Substantia nigra (tissue), 51 donors: ENCODE measurements at places on chromosomes 2 and 18.

GRCh38 chr18:58402951-58403702, 225.8 kb downstream of the ALPK2 start:
- no peak for DNase-seq

GRCh38 chr18:4203568-4204437, 251.3 kb downstream of the DLGAP1 start:
- DNase-seq = no peak

GRCh38 chr2:33275689-33276444, 200.6 kb upstream of the RASGRP3 start:
- DNase-seq = no peak

DNA sequence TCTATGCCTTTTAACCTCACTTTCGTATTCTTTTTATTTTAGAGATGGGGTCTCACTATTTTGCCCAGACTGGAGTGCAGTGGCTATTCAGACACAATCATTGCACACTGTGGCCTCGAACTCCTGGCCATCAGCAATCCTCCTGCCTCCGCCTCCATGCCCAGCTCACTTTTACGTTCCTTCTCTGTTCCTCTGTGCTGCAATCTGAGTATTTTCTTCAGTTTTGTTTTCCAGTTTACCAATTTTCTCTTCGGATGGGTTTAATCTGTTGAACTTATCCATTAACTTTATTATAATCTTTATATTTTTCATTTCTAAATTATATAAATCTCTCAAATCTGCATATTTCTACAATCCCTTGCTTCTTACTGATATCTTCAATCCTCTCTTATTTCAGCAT, 38.6 kb downstream of the SIGLEC15 start:
- DNase-seq = no peak

DNA sequence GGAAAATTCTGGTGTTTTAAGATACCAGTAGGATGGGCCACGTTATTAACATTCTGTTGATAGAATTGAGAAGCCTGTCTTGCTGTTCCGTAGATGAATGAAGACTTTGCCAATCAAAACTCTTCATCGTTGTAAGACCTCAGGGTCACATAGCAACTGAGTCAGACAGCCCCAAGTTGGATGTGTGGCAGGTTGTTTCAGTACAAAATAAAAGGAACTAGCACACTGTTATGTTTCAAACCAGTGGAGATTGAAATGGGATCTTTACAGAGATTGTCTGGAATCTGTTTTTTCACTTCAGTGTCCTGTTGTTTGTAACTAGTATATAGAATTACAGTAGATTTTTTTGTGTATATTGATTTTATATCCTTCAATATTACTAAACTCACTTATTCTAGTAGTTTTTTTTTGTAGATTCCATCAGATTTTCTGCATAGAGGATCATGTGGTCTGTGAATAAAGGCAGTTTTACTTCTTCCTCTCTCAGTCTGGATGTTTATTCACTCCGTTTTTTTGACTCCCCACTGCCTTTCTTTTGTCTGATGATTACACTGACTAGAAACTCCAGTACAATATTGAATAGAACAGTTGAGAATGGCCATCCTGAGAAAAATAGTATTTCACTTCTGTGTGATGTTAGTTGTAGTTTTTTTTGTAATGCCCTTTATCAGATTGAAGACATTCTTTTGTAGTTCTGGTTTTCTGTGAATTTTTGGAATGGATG, 22.7 kb downstream of the EPC2 start:
- no peak for DNase-seq

GRCh38 chr2:226799976-226800940, 638 bp upstream of the IRS1 start:
- DNase-seq = no peak

DNA sequence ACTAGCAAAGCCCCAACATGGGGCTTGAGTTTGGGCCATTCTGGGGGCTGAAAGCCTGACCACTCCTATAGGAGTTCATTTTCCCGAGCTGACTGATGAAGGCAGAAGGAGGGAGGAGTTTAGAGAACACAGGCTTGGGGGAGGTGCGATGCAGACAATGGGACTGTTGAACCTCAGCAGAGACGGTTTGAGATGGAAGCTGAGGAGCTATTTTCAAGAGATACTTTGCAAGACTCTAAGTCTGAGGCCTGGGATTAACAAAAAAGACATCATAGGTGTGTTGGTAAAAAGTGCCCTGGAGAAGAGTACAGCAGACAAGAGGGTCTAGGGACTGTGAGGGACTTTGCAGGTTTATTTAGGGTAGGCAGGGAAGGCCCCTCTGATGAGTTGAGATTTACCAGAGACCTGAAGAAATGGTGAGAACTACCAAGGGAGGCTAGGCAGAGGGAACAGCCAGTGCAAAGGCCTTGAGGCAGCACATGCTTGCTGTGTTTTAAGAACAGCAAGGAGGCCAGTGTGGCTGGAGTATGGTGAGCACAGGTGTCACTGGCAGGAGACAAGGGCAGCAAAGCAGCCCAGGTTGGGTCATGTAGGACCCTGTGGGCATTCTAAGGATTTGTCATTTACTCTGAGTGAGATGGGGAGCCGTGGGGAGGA, 31.6 kb downstream of the PCBP1 start:
- DNase-seq = no peak

DNA sequence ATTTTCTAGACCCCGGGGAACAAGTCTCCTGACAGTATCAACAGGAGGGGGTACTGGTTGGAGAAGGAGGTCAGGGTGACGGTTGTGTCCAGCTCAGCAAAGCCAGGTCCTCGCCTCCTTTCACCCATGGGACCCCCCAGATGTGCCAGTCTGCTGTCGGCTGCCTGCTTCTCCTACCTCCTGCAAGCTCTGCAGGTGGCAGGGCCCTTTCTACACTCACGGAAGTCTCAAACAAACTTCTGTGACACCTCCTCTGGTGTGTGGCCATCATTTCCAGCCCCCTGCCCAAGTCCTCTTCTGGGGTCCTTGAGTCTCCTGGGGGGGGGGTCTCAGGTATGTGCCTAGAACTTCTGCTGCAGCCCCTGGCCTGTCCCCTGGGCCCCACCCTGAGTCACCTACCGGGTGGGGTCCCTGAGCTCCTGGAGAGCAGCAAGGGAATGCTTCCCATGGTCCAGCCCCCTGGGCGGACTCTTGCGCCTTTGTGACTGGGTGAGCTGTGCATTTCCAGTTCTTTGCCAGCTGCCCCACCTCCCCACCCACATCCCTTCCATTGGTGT, 12.8 kb downstream of the SH3RF3 start:
- no peak for DNase-seq

DNA sequence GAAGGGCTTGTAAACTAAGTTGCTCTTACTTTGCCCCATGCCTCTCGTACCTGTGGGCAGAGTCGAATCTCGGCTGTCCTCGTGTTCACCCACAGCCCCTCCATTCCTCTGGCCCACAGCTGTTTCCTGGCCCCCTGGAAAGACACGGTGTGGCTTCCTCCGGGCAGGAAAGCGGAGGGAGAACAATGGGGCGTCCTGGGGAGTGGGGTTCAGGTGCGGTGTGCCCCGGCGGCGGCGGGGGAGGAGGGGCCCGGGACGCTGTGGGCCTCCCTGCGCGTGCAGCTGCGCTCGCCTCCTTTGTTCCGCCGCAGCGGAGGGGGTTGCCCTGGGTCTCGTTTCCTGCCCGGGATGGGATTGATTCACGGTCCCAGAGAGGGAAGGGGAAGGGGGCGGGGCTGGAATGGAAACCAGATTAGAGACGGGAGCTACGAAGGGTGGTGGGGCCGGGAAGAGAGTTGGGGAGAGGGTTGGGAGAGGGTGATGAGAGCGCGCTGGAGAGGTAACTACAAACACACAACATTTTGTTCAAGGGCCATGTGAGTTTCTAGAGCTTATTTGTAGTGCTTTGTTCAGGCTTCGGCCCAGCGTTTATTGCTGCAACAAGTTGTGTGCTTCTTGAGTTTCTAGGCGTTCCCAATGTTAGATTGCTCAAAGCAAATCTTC, 796 bp downstream of the MYO1B start:
- DNase-seq = no peak

GRCh38 chr2:138502255-138503086, 901 bp downstream of the SPOPL start:
- no peak for DNase-seq

DNA sequence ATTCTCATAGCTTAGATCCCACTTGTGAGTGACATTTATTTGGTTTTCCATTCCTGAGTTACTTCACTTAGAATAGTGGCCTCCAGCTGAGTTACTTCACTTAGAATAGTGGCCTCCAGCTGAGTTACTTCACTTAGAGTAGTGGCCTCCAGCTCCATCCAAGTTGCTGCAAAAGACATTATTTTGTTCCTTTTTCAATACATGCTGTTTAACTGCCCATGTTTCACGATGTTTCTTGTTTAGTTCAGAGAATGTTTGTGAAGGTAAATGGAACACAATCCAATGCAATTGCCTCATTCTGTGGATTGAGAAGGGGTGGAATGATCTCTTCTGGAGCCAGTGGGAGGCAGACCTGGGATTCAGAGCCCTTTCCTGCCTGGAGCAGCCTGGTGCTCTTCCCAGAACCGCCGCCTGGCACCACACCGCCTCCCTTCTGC, 273.5 kb upstream of the ATP5MC3 start:
- no peak for DNase-seq

DNA sequence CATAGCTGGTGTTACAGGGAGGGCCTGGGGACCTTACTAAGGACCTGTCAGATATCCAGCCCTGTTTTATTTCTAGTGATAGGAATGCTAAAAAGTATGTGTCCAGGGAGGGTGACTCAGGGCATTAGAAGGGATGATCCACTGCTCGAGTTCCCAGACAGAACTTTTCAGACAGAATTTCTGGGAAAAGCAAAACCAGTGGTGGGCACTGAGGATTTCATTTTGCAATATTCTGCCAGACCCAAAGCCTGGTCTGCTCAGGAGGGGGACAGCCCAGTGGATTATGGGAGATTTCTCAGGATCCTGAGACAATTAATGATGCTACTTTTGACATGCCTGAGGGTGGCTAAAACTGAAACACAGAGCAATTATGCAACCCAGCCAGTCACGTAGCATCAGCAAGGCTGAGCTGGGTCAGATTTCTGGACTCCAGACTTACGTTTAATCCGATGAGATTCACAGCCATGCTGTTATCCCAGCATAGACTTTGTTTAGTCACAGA, 4.7 kb upstream of the KCNE4 start:
- no peak for DNase-seq

DNA sequence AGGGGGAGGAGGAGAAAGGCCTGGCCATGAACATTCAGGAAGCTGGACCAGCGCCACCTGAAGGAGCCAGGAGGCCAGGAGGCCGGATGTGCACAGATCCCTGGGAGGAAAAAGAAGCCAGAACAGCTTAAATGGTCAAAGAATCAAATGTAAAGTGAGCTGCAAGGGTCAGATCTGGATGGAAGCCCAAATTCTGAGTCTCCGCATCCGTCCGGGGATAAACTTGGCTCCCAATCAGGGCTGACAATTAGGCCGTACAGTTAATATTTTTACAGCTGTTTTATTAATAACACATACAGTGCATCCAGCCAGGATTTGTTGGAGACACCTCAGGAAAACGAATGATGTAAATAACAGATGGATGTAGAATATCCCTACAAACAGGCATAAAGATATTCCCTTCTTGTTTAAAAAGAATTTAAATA, 495.1 kb upstream of the TCF4 start:
- DNase-seq = no peak

DNA sequence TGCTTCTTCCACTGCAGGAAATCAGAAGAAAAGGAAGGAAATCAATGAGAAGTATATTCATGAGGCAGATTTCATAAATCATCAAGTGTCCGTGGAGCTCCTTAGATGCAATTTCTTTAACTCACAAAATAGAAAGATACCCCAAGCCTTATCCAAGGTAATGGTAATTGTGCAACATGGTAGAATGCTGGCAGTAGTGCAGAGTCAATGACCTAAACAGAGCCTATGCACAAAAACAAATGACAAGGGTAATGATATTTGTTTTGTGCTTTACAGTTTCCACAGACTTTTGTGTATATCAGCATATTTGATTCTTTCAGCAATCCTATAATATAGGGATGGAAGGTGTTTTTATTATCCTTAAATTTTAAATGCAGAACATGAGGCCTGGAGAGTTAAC, 102.7 kb downstream of the SETBP1 start:
- no peak for DNase-seq

- DNase-seq = no peak
Measured at GRCh38 chr2:71830497-71831192, 317.0 kb downstream of the CYP26B1 start.

GRCh38 chr18:65769652-65770051, 18.8 kb downstream of the CDH7 start:
- DNase-seq = no peak

- no peak for DNase-seq
Measured at GRCh38 chr18:55317324-55317723, 270.7 kb downstream of the TCF4 start.

DNA sequence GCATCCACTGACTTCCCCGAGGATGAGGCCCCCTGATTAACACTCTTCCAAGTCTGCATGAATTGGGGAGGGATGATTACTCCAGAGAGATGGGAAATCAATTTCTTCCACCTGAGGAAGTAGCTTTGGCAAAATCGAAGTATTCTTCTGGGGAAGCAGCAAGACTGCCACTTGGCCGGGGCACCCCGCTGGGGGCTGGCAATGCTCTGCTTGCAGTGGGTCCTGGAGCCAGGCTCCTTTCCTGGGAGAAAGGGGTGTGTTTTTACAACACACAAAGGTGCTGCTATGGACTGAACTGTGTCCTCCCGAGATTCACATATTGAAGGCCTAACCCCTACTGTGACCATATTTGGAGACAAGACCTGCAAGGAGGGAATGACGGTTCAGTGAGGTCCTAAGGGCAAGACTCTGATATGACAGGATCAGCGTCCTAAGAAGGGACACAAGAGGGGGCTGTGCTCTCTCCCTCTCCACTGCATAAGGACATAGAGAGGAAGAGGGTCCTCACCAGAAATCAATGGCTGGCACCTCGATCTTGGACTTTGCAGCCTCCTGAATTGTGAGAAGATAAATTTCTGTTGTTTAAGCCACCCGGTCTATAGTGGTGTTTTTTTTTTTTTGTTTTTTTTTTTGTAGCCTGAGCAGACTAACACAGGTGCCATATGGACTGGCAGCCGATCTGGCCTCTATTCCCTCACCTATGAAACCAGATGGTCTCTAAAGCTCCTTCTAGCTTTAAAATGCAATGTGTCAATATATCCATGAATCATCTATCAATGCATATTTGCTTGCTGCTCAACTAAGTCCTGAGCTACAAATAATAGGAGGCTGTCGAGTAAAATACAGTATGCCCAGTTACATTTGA, 3.6 kb upstream of the SMARCAL1 start:
- no peak for DNase-seq

GRCh38 chr2:18154812-18155211, 276.3 kb downstream of the KCNS3 start:
- no peak for DNase-seq

DNA sequence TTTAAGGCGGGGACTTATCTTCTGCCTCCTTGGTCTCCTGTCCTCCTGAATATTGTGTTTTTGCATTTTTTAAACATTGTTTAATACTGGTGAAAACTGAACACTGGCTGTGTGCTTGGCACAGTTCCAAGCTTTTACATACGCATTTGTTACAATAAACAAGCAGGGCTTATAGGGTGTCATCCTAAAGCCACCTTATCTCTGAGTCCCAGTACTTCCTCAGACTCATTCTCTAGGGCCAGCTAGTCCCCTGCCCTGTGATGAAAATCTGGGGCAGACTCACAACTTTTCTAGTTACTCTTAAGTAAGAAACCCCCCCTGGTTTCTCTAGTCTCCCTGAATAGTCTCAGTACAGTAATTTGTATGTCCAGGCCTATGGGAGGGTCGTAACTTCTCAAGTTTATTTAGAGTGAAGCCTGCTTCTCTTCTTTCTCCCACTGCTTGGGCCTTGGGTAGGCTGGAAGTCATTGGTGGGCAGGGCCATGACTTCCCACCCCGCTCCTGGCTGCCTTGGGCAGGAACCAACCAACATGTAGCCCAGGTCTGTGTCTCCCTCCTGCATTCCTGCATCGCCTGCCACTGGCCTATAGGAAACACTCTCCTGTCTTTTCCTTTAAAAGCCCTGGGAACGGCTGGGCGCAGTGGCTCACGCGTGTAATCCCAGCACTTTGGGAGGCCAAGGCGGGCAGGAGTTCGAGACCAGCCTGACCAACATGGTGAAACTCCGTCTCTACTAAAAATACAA, 7.7 kb upstream of the KCNE4 start:
- no peak for DNase-seq
